Osteocyte (in vitro differentiated cells): ENCODE measurements at places on chromosomes 5 and 9.

- DNase-seq: no peak
These were observed 47.1 kb downstream of the MAT2B start for GRCh38 chr5:163552536-163552935.

GRCh38 chr9:127450243-127450760, 904 bp downstream of the RPL12 start:
- DNase-seq: no peak

GRCh38 chr5:61229416-61229815, 67.1 kb upstream of the SMIM15 start:
- no peak for DNase-seq

GRCh38 chr5:149682532-149683075, 47.5 kb upstream of the PPARGC1B start:
- no peak for DNase-seq

GRCh38 chr5:92500752-92501151, 1080.3 kb downstream of the NR2F1-AS1 start:
- no peak for DNase-seq

GRCh38 chr9:137694962-137695875, 76.4 kb downstream of the EHMT1 start:
- DNase-seq: no peak

GRCh38 chr5:3222924-3223323, 372.7 kb upstream of the IRX1 start:
- DNase-seq: peak; percentile 70
